ENCODE measurements at places on chromosomes 2 and 18.

DNA sequence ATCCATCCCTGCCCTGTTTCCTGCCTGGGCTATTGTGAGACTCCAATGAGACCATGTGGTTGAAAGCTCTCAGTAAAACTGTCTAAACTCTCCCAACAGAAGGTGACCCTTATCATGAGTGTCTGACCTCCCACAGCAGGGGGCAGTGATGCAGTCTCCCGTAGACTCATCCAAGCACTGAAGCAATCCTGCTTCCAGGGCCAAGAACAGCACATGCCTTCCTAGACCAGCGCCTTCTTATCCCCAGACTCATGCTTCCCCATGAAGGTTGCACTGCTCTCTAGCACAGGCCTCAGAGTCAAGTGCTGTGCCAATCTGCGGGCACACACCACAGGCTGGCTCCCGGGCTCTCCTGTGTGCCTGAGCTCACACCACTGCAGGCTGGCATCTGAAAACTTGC lies 112.3 kb downstream of the TNS1 start:
- DNase-seq: peak; percentile 89

DNA sequence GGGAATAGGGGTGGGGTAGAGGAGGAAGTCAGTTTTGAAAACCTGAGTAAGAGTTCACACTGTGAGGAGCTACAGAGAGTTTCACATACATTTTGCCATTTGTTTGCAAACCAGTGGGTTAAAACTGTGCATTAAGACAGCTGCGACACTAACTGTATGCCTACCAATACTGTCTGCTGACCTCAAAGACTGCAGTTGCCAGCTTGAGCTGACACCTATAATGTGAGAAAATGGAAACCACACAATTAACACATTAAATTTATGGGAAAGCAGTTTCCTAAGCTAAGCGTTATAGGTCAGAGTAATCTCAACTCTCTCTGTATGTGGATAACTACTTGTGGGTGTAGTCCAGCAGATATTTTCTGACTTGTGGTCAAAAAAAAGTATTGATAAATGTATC lies 756.6 kb upstream of the GCFC2 start:
- no peak for DNase-seq

- DNase-seq: no peak
Observed at GRCh38 chr2:14867853-14868252, 235.3 kb downstream of the LRATD1 start.

DNA sequence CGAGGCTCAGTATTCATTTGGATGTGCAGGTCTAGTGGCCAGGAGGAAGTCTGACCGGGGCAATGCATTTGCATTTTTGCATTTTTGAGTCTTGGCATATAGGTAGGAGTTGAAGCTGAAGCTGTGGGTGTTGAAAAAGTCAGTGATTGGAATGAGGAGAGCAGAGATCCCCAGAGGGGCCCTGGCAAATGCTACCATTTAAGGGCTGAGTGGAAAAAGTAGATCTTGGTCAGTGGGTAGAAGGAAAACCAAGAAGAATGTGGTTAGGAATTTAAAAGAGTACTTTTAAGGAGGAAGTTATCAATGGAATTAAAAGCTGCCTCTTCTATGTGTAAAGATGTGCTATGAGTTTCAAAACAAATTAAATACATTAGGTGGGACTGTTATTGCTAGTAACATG lies 143.0 kb downstream of the ZEB2 start:
- DNase-seq: no peak

DNA sequence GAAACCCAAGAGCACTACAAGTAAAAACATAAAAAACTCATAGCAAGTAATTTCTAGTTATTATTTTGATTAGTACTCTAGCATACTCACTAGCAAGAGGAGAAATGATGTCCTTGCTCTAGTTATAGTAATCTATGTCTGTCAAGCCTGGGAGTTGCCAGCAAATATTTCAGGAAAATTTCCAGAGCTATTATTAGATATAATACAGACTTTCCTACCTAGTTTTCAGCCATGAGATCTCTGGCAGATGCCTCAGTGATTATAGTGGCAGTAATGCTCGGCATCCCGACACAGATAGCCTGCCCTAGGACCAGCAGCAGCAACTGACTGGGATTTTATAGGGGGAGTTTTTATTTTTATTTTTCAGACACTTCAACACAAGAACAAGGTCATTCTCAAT lies 224.4 kb downstream of the ZNF385B start:
- no peak for DNase-seq

DNA sequence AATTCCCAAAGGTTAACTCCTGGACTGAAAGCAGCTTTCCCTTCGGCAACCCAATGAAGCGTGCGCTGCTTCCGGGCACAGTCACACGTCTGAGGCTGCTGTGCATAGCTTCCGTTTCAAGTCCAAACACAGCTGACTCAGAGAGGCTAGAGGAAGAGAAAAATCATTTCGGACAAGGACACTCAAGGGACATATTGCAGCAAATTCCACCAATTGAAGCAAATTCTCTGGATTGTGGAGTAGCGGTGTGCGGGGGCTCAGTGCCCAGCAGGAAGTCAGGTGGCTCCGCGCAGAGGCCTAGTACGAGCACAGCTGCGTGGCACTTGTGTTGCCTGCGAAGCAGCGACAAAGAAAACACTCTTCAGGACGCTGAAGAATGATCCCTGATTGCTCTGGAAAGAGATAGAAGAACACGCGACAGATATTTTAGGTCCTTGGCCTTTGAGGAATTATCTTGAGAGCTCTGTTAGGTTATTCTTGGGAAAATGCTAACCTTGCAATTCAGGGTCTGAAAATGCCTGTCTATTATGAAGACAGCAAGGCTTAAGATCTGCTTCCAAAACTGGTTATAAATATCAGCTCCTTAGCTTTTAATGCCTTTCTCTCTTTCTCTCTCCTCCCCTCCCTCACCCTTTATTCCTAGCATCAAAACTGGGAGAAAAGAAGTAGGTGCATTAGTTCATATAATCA lies 352.6 kb upstream of the DLGAP1 start:
- DNase-seq: no peak

- DNase-seq: no peak
Observed at GRCh38 chr18:77811503-77811902, 561.9 kb downstream of the GALR1 start.

GRCh38 chr18:5524660-5525059 lies 19.1 kb downstream of the EPB41L3 start:
- DNase-seq: no peak

DNA sequence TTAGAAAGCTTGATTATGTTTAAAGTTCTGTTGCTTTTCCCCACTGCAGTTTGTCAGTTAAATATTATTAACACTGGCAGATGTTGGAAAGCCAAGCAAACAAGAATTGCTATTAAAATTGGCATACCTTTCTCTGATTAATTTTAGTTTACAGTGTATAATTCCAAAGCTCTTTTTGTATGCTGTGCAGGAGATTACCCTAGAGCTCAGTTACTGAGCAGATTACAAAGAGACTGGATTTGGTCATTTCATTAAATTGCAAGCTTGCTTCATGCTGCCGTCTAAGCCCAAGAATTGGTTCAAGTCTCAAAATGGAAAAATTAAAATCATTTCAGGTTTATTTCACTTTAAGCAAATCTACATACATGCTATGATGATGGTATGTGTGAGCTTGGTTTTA lies 2.3 kb downstream of the ASAP2 start:
- no peak for DNase-seq

DNA sequence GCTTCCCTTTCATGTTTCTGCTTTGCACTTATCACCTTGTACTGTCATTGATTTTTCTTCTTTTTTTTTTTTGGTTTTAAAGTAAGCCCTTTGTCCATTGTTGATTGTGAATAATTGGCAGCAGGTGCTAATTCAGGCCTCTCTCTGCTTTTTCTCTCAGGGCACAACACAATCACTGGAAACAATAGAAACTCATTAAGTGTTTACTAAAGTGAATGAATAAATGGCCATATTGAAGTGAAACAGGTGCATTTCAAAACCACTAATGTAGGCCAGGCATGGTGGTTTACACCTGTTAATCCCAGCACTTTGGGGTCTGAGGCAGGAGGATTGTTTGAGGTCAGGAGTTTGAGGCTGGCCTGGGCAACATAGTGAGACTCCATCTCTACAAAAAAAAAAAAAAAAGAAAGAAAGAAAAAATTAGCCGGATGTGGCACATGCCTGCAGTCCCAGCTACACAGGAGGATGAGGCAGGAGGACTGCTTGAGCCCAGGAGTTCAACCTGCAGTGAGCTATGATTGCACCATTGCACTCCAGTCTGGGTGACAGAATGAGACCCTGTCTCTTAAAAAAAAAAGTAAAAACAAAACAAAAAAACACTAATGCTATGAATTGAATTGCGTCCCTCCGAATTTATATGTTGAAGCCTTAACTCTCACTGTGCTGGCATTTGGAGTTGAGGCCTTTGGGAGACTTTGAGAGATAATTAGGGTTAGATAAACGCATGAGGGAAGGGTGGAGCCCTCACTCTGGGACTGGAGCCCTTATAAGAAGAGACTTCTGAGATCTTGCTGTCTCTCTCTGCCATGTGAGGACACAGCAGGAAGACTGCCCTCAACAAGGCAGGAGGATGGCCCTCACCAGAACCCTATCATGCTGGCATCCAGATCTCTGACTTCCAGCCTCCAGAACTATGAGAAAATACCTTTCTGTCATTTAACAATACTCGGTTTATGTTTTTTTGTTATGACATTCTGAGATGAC lies 19.9 kb downstream of the SLC38A11 start:
- no peak for DNase-seq

- no peak for DNase-seq
Observed at GRCh38 chr2:8494589-8494988, 187.3 kb upstream of the ID2 start.

GRCh38 chr2:218717262-218717661 lies 6.6 kb downstream of the TTLL4 start:
- DNase-seq: no peak

DNA sequence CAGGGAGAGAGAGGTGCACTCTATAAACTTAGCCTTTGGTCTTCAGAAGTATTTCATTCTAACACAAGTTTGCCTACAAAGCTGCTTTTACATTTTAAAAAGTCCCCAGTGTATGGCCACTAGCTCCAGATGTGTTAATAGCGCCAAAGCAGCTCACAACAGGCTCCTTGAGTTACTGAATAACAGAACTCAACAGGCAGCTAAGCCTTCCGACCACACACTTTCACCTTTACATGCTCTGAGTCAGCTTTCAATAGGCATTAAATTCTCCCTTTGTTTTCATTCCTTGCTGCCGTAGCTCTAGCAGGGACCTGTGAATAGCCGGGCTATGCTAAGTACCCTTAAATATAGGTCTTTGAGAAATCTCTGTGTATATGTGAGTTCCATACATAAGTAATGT lies 262.8 kb upstream of the PARD3B start:
- DNase-seq: peak; percentile 19

GRCh38 chr2:138485019-138485418 lies 16.6 kb upstream of the SPOPL start:
- no peak for DNase-seq

GRCh38 chr2:42756150-42756775 lies 7.7 kb downstream of the OXER1 start:
- DNase-seq: no peak

Measured in skeletal muscle cell (primary cell).